T-helper 2 cell (primary cell): ENCODE measurements at places on chromosomes 7 and 10.
A peak's percentile ranks its signal among the peaks of the same experiment; 100 is the strongest.

DNA sequence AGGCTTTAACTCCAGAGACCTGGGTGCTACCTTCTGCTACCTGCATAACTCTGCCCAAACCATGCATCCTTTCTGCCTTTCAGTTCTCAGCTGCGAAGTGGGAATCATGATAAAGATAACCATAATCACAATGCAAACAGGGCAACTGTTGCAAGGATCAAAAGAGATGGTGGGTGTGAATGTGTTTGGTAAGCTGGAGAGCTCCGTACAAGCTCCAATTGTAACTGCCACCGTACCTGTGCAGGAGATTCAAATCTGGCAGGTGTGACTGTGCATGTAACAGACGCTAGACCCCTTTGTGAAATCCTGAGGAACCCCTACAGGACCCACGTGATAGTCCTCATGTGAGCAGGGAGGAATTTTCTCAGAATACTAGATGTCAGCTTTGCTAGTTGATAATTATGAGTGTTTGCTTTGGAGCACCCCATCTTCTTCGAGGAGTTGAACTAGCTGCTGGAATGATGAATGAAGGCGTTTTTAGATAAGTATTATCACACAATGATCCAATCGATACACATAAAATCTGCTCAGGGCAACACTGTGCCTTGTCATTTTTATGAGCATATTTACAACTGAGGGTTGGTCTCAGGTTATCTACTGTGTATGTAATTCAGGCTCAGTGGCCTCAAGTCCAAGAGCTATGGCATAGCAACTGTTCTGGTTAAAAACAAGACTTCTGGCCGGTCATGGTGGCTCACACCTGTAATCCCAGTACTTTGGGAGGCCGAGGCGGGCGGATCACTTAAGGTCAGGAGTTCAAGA is 15.4 kb upstream of the FRAT2 start:
- DNase-seq: no peak

- no peak for DNase-seq
Observed at GRCh38 chr10:44343843-44344242, 41.1 kb downstream of the CXCL12 start.

GRCh38 chr7:137563981-137564380 is 220.4 kb upstream of the PTN start:
- no peak for DNase-seq

DNA sequence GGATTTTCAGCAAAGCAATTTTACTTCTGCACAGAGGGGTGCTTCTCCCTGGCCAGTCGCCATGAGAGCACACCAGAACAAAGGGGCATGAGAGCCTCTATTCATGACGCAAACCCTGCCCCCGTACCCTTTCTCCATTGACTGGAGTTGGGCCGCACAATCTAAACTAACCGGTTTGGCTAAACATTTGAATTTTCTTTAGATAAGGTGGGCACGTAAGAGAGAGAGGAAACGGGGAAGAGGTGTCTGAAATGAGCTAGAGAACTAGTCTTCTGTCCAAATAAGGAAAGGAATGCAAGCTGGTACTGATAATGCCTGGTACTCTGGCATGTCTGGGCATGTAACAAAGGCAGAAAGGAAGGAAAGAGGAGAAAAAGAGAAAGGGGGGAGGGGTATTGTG is 13.2 kb upstream of the SCIN start:
- no peak for DNase-seq

GRCh38 chr10:128160297-128160711 is 34.1 kb upstream of the MKI67 start:
- DNase-seq: no peak

DNA sequence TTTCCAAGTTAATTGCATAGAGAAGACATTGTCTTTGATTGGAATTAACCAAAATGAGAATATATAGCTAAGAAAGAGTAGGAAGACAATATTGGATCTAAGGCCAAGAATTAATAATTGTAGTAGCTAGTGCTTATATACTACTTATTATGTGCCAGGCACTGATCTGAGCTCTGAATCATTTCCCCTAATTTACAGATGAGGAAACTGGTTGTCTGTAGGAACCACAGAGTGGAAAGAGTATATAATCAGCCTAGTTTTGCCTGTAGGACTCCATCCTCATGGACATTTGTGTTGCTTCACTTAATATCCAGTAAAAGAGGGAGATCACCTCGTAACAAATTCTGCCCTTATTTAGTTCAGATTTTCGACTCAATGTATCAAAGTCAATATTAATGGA is 127.9 kb downstream of the ARID5B start:
- DNase-seq: no peak

GRCh38 chr7:50505553-50506210 is 55.5 kb upstream of the FIGNL1 start:
- no peak for DNase-seq

GRCh38 chr7:94632338-94633013 is 23.5 kb downstream of the SGCE start:
- DNase-seq: no peak

GRCh38 chr7:68216051-68216450 is 1219.4 kb downstream of the TYW1 start:
- DNase-seq: no peak

DNA sequence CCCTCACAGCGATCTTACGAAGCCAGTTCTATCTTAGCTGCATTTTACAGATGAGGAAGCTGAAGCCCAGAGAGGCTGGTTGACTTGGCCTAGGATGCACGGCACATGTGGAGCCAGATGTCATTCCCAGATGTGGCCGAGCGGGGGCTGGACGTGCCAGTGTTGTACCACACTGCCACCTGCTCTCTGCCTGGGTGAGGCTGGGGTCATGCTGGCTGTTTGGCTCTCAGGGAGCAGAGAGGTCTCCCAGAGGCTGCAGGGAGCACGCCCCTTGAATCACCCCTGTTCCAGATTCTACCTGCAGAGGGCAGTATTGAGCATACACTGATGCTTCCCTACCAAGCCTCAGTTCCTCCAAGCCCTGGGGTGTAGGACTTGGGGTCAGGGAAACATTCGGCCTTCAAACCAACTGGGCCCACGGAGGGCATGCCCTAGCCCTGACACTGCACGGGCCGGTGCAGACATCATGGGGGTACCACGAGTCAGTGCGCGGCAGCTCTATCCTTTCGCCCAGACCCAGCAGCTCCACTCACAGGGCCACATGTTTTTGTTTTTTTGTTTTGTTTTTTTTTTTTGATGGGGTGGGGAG is 3.8 kb upstream of the GTF2IRD1 start:
- DNase-seq: peak; percentile 41

DNA sequence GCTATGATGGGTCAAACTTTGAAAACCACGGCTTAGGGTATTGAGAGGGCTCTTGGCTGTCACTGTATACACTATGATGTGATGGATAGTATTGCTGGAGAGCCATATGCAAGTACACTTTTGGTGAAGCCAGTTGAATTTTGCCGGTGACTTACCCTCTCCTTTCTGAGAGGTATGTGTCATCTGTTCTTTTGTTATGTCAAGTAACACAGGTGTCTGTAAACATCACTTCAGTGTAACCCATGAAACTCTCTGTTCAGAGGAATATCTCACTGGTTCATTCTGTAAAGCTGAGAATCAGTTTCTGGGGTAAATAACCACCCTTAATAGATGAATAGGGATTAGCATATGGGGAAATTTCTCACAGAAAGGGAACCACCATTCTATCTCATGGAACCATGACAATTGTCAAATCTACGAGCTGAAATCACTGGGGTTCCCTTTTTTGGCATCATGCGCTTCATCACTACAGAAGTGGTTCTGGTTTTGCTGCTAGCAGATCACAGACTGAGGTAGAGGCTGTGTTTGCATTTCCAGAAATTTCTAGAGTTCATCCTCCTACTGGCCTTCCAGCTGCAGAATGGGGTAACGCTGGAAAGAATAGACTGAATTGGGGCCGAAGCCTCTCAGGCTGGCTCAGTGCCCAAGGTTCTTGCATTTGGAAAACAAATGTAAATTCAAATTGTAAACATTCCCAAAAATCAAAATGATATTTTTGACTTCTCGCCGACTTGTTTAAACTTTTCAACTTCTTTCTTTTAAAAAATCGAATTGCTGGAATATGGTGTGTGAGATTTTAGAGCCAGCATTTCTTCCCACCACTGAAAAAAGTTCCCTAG is 83.3 kb upstream of the CREB5 start:
- DNase-seq: no peak

DNA sequence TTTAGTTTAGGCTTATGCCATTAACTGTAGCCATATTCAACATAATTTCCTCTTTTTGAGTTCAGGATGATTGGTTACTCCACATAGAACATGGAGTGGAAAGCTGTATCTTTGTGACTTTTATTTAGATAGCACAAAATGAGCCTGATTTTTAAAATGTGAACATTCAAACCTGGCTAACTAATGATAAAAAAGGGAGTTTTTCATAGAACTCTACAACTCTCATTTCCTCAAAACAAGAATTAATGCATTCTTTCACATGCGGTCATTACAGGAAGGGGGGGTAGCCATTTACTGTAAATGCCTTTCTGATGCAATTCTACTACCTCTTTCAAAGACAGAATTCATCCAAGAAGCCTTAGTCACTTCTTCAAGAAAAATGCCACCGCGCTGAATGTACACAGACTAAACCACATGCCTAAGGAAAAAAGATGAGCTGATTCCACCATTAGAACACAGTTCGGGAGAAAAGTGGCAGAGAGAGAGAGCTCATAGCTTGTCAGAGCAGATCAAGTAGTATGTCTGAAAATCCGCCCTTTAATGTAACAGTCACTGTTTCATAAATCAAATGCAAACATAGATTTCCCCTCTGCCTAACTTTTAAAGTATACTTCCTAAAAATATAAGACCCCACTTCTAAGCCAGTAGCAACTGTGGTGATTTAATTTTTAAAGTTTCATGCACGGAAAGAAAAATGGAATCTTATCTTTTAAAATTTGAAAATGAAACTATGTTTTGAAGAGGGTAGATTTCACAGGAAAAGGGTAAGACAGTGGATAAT is 226.4 kb upstream of the KLF14 start:
- DNase-seq: peak; percentile 85

- DNase-seq: no peak
Observed at GRCh38 chr7:140539461-140539860, 60.2 kb upstream of the MKRN1 start.

- DNase-seq: no peak
Observed at GRCh38 chr10:47109906-47110305, 190.1 kb upstream of the GDF10 start.

DNA sequence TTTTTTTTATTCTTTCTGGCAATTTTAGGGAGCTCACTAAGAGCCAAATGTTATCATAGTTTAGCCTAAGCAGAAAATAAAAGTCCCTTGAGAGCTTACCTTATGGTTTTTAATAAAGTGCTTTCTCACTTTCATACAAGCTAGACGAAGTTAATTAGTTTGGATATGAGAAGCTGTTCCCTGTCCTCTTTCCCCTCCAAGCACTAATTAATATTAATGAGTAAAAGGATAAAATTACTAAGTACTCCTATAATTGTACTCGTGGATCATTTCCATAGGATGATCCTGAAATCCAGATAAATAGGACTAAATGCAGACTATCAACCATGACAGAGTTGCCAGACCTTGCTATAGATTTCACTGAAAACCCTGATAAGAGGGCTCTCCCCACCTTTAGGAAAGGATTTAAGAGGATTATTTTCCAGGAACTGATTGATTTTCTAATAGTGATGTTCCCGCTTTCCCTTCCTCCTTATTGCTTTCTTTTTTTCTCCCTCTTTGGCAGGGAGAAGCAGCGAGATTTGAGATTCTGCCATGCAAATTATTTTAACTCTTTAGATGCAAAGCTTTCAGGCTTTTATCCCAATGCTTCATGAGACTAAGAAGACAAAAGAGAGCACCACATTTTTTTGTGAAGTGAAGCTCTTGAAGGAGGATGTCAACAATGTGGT is 58.3 kb upstream of the HECW1 start:
- DNase-seq: no peak

DNA sequence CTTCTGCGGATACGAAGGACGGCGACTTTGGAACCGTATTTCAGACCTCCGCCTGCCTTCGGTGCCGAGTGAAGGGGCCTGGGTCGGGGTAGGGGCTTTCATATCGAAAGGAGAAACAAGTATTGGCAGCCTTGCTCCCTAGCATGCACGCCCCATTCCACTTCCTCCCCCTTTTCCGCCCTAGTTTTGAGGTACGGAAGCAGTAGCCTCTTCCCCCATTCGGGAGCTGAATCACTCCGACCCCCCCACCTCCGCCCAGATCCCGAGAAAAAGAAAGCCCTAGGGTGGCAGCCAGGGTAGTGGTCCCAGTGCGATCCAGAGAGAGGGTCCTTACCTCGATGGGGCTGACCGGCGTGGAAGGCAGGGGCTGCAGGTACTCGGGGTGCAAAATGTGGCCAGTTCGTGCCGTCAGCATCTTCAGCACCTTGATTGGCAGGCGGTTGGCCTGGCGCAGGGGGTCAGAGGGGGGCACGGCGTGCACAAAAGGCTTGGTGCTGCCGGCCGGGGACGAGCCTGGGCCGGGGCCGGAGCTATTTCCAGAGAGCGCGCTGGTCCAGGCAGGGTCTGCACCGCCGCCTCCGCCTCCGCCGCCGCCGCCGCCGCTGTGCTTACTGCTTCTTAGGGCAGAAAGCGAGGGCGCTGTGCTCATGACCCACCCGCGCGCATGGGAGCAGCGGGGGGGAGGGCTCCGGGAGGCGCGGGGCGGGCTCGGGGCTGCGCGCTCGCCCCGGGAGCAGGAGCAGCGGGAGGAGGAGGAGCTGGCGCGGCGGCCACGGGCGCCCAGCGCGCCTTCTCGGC is 594 bp downstream of the ZNF503 start:
- DNase-seq: peak; percentile 21
